Hepatic stellate cell (primary cell): ENCODE measurements at places on chromosomes 5 and 9.
A peak's percentile ranks its signal among the peaks of the same experiment; 100 is the strongest.

DNA sequence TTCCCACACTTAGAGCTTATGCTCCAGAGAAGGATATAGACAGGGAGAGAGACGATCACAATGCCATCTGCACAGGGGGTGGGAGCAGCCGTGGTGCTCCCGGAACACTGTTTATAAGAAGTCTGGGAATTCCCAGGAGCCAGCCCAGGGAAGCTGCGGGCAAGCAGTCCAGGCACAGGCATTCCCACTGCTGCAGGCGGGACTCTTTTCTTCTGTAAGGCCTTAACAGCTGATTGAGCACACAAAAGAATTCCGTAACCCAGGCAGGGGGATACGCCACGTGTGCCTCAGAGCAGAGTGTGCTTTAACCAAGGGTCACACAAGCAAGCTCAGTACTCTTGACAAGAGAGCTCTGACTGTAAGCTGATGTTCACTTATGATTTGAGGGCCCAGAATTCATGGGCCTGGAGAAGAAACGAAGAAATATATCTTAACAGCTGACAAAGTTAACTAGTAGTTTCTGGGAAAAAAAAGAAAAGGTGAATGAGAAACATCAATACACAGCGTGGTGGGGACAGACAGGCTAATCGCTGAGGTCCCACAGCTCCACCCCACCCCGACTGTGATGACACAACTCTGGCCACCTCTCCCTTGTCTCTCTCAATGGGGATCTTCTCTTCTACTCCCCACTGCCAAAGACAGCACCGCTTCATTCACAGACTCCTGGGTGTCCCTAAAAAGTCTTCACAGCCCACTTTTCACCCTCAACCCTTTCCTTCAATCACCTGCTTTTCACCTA is 85.9 kb upstream of the SIMC1 start:
- DNase-seq, result no peak

DNA sequence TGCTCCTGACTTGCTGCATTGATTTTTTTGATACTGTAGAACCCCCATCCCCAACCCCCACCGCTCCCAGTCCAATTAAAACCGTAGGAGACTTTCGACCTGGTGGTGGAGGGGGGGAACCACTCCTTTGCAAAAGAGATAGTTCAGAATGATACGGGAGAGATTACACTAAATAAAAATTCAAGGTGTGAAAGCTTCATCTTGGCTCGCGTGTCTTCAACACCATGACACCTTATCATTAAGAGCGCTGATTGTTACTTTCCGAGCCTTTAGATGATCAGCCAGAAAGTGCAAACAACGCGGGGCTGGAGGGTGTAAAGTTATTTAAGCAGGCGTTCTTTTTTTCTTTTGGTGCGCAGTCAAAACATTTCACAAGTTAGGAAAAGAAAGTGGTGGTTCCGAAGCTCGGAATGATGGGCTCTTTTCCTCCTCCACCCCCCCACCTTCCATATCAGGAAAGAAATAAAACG is 1.3 kb upstream of the ZNF462 start:
- no peak for DNase-seq

DNA sequence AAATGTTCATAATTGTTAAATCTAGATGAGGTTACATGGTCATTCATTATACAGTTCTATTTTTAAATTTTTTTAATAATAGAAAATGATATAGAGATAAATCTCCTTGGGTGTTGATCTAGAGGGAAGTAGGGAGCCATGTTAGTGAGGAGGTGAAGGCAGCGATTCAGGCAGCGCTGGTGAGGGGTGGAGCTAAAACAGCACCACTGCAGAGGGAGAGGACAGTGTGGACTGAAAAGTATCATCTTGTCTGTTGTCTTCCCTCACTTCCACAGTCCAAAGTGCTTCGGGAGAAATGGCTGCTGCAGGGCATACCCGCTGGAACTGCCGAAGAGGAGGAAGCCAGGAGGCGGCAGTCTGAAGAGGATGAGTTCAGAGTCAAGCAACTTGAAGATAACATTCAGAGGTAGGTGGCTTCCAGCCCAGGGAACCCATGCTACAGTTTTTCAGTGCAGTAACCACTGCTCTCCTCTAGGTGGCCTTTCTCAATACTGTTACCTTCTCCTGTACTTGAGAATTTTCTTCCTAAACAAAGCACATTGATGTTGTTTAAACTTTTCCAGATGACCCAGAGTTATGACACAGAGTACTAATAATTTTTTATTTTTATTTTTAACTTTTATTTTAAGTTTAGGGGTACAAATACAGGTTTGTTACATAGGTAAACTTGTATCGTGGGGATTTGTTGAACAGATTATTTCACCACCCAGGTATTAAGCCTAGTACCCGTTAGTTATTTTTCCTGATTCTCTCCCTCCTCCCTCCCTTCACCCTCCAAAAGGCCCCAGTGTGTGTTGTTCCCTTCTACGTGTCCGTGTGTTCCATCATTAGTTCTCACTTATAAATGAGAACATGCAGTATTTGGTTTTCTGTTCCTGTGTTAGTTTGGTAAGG is 100.5 kb downstream of the PALM2AKAP2 start:
- DNase-seq, result peak; percentile 34

DNA sequence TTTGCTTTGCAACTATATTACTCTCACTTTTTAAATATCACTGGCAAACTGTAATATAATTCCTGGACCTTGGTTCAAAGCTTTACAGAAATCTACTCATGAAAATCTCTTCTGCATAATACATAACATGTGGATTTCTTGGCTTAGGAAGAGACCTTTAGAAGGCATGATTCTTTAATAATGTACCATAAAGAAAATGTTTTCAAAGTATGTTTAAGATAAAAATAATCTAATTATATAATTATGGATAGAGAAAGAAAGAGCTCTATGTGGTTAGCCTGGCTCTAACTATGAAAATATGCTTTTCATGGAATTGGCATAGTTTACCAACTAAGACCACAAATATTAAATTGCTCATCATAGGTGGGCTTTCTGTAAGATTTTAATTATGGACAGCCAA is 817.8 kb downstream of the TLE1 start:
- DNase-seq, result no peak

- no peak for DNase-seq
Measured at GRCh38 chr5:81606150-81606549, 144.7 kb downstream of the SSBP2 start.

DNA sequence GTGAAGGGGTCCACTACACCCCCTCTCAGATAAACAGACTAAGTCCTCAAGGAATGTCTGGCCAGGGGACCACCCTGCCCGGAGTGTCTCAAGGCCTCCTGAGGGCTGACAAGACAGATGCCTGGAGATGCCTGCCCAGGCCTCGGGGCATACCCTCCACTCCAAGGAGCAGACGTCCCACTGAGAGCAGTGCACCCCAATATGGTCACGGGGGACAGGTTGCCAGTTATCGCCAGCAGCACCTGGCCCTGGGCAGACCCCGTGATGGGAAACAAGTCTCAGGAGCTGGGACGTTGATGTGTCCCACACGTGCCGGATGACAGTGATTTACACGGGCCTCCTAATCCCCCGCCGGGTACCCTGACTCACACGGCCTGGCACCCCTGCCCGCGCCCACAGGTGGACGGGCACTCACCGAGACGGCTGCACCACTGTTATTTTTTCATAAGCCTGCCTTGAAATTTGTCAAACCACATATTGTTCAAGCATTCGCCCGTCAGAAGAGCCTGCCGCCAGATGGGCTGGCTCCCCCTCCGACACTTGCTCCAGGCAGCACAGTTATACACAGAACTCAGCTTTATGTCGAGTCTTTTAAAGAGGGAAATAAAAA is 43.9 kb downstream of the BARX1 start:
- DNase-seq, result no peak

- DNase-seq, result no peak
Measured at GRCh38 chr5:89733772-89734171, 675.8 kb downstream of the CETN3 start.

- DNase-seq, result no peak
Measured at GRCh38 chr9:135081264-135081660, 6.2 kb upstream of the OLFM1 start.

DNA sequence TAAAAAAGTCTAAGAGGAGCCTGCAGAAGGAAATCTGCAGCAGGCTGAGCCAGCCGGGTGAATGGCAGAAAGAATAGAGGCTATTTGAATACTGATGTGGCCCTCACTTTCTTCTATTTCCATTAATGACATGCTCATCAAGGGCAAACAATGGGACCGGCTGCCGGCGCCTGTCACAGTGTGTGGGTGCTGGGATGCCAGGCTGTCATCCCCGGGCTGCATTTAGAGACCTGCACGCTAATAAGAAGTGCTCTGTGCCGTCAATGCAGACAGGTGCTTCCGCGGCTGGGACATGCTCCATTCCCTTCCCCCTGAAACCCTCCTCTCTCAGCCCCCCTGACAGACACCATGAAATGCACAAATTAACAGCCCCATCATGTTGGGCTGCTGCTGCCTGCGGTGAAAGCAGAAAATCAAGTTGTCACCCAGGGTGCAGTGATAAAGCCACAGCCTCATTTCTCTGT is 217.7 kb upstream of the TBCA start:
- no peak for DNase-seq

DNA sequence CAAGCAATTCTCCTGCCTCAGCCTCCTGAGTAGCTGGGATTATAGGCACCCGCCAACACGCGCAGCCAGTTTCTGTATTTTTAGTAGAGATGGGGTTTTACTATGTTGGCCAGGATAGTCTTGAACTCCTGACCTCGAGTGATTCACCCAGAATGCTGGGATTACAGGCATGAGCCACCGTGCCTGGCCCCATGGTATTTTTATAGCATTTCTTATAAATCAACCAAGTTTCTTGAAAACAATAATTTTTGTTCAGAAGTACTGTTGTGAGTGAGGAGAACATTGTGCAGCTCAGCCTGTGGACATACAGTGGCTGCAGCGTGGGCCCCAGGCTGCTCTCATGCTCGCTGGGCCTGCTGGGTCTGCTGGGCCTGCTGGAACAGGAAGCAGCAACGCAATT is 45.3 kb downstream of the MAP1B start:
- no peak for DNase-seq

GRCh38 chr5:84618262-84618661 is 233.6 kb upstream of the EDIL3 start:
- DNase-seq, result no peak

DNA sequence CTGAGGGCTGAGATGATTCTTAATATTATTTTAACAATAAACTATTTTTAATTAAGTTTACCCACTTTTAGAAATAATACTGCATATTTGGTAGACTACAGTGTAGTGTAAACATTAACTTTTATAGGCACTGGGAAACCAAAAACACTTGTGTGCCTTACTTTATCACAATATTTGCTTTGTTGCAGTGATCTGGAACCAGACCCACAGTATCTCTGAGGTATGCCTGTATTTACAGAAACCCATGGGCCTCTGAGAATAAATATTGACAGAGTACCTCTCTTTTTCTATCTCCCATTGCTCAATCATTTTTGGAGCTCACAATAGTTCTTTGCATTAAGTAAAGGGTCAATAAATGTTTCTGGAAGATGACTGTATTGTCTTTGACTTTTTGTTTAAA is 73.3 kb downstream of the SLCO4C1 start:
- no peak for DNase-seq

- DNase-seq, result peak; percentile 61
Measured at GRCh38 chr9:109507421-109507838, 9.3 kb upstream of the PTPN3 start.
